ENCODE measurements at places on chromosomes 2 and 18. TPM values are rescaled to one million over a fixed set of nuclear protein-coding genes. Genes with fewer than 3 reads are reported as not detected.
A peak's percentile ranks its signal among the peaks of the same experiment; 100 is the strongest.

GRCh38 chr18:48554610-48555400 lies 16.0 kb downstream of the CTIF start:
- no peak for DNase-seq
- H3K27ac ChIP-seq: no peak overlapping the region
- H3K4me3 ChIP-seq: no peak overlapping the region
- H3K4me1 ChIP-seq: no peaks in the 10 kb centered on the region
- no peaks in the 10 kb centered on the region for H3K36me3 ChIP-seq
- H3K27me3 ChIP-seq: no peaks in the 10 kb centered on the region

GRCh38 chr2:179890666-179891065 lies 29.3 kb upstream of the ZNF385B start:
- no peaks in the 10 kb centered on the region for H3K4me1 ChIP-seq
- H3K4me3 ChIP-seq: no peak overlapping the region
- no peak for DNase-seq
- H3K27me3 ChIP-seq: no peaks in the 10 kb centered on the region

GRCh38 chr2:3620834-3621233 lies 25.9 kb downstream of the COLEC11 start:
- H3K27me3 ChIP-seq: no peaks in the 10 kb centered on the region
- H3K4me1 ChIP-seq: no peaks in the 10 kb centered on the region
- H3K36me3 ChIP-seq: no peaks in the 10 kb centered on the region
- DNase-seq: no peak
- no peak overlapping the region for H3K27ac ChIP-seq

DNA sequence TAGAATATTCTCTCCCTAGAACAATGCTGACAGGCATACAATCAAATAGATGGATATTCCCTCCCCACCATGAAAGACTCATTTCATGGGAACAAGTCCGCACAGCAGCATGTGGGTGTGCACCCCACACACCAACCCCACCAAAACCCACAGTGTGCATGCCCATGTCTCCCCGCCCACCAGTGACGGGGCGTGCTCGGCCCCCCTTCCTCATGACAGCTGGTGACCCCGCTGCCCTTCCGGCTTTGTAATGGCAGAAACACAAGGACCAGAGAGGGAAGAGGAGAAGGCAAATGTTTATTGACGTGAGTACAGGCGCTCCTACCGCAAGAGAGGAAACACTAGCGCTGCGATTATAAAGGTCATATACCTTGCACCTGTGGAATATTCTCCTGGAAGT lies 30.8 kb upstream of the ODC1 start:
- H3K27ac ChIP-seq: no peak overlapping the region
- no peaks in the 10 kb centered on the region for H3K4me1 ChIP-seq
- no peaks in the 10 kb centered on the region for H3K36me3 ChIP-seq
- no peak overlapping the region for H3K4me3 ChIP-seq

DNA sequence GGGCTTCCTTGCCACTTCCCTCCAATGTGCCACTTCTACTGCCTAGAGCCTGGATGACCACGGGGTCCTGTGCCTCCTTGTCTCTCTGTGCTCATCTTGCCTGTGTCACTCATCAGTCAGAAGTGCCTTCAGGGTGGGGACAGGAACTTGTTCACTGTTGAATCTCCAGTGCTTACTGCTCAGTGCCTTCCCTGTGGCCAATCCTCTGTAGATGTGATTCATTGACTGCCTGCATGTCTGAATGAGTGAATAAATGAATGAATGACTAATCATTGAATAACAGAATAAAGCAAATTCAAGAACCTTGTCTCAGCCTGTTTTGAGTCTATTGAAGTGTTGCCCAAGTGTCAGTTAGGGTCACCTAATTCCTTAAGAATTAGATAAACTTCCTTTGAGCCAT lies 42.3 kb upstream of the FAM136A start:
- no peaks in the 10 kb centered on the region for H3K4me1 ChIP-seq
- DNase-seq: no peak
- no peak overlapping the region for H3K27ac ChIP-seq

DNA sequence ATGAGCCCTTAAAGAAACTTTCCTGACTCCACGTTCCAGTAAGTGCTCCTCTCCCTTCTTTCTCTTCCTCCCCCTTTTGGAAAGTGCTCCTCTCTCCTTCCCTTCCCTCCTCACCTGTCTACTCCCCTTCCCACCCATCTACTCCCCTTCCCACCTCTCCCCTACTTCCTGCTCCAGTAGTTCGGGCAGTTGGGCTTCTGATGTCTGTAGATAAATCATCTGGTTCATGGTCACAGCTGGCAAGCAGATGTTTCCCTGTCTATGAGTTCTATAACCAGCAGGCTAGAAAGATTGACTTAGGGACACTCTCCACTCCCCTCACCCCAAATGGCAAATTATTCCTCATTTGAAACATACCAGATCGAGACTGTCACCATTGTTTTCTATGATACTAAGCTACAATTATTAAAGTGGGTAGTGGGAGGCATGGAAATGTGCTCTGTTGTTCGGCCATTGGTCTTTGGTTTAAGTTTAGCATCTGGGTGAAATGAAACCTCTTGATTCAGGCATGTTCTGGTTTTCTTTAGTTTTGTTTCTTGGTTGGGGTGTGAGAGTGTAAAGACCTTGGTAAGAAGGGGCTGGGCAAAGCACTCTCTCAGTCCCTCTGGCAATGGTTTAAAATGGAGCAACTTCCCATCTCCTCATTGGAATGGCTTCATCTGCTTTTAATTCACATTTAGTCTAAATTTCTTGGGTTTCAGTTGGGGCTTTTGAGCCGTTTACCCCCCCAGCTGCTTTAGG lies 413.2 kb upstream of the SPRED2 start:
- no peak overlapping the region for H3K27ac ChIP-seq
- DNase-seq: no peak
- H3K27me3 ChIP-seq: no peaks in the 10 kb centered on the region
- no peak overlapping the region for H3K4me3 ChIP-seq

DNA sequence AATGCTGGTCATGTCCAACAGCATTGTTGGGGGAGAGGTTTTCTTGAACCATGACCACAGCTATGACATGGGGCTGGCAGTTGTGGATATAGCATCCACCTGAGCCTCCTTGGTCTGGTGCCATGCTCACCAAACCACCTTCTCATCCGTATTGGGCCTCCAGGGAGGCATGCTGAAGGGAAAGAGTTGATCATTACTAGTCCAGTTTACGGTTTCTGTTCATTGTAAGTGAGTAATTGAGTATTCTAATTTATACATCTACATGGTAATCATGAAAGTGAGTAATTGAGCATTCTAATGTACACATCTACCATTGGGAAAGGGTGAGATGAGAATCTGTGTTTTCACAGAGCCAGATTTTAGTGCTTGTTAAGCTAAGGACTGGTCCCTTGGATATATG lies 6.8 kb downstream of the TMEM87B start:
- no peak overlapping the region for H3K4me3 ChIP-seq
- no peaks in the 10 kb centered on the region for H3K27me3 ChIP-seq
- peaks cover 35% of the 10 kb centered on the region for H3K36me3 ChIP-seq

DNA sequence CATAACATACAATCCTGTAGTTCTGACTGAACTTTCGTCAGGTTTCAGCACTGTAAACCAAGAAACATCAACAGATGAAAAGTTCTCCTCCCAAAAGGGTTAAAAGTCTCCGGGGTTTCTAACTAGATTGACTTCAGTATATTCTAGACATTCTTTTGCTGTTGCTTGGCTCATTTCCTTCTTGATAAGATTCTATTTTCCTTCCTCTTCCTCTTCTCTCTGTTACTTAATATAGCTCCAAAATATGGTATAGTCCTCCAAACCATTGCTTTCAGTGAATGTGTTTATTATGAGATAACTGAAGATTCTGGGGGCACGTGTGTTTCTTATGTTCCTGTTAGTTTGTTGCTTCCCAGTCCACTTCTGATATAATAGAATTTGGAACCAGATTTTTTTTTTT lies 46.4 kb upstream of the MAP4K3 start:
- no peak for DNase-seq
- H3K36me3 ChIP-seq: no peaks in the 10 kb centered on the region
- H3K27ac ChIP-seq: no peak overlapping the region
- H3K27me3 ChIP-seq: no peaks in the 10 kb centered on the region
- no peak overlapping the region for H3K4me3 ChIP-seq

Gene TMEM37
- not detected for total RNA-seq

DNA sequence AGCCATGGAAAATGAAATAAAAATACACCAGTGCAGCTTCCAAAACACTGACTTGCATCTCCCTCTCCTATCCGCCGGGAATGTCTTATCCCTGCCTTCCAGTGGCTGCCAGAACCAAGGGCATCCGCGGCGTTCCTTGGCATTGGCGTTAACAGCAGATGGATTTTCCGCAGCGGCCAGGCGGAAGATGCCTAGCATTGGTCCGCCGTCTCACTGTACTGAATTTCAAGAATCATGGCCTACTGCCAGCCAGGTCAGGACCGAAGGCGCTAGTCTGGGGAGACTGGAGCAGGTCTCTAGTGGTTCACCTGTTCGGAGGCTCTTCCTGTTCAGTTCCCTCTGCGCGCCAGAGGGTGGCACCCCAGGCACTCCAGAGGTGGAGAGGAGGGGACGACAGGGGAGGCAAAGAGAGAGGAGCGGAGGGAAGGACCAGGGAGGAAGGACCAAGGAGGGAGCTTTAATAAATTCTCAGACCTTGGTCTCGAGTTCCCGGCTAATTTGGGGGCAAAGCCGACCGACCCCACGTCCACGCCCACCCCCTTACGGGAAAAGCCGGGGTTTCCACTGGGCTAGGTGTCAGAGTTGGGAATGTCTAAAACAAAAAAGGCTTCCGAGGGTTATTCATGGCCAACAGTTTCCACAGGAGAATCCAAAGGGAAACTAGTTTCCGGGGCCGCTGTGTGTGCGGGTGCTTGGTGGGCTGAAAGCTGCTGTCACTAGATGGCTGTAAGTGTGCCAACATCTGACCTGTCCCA lies 3.7 kb upstream of the BCL2L11 start:
- H3K36me3 ChIP-seq: no peaks in the 10 kb centered on the region
- peaks cover 31% of the 10 kb centered on the region for H3K27me3 ChIP-seq
- H3K27ac ChIP-seq: no peak overlapping the region
- DNase-seq: peak; percentile 32

DNA sequence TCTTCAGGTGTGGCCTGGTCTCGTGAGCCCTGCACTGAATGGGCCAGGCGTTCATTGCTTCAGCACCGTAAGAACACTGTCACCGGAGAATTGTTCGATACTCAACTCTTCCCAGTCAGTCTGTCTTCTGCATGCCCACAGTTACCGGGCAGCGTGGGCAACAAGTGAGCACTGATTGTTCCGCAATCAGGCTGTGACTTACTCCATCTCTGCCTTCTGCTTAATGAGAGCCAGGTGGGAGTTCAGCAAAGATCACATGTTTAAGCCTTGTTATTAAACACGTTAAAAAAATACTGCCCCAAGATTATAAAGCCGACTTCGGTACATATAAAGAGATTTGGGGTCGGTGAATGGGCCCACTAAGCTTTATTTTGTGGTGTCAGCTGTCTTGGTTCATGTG lies 3.7 kb downstream of the STEAP3 start:
- no peak for DNase-seq
- H3K4me1 ChIP-seq: no peaks in the 10 kb centered on the region
- H3K4me3 ChIP-seq: no peak overlapping the region

GRCh38 chr18:24397694-24398368 lies at the start of gene OSBPL1A:
Gene OSBPL1A (minus strand): TSS chr18:24397824. CDS start chr18:24377533, 20,291 bp downstream.
- H3K27me3 ChIP-seq: no peaks in the 10 kb centered on the region
- H3K4me3 ChIP-seq: peak within 1 kb of the TSS; percentile 61
- DNase-seq: peak; percentile 75
- H3K27ac ChIP-seq: no peak within 1 kb of the TSS
- H3K36me3 ChIP-seq: no peaks in the 10 kb centered on the region

GRCh38 chr2:8597559-8598225 lies 84.2 kb upstream of the ID2 start:
- H3K27ac ChIP-seq: no peak overlapping the region
- no peaks in the 10 kb centered on the region for H3K27me3 ChIP-seq
- no peaks in the 10 kb centered on the region for H3K4me1 ChIP-seq
- DNase-seq: no peak
- H3K36me3 ChIP-seq: no peaks in the 10 kb centered on the region
- no peak overlapping the region for H3K4me3 ChIP-seq

Gene TFPI
- total RNA-seq: not detected

DNA sequence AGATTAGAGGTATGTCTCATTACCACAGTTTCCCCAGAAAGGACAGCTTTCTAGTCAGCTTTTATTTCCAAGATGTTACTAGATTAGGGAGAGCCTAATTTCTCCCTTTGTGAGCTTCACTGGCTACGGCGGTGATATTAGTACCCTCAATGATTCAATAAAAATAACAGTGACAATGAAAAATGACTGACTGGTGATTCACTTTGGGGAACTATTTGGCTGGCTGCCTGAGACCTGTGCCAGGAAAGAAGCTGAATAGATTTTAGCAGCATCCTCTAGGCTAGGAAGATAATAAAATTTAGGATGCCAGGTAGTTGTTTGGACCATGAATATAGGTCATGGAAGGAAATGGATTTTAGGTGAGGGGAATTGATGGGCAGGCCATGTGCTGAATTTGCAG lies 178.7 kb downstream of the FMNL2 start:
- no peak overlapping the region for H3K4me3 ChIP-seq
- no peak overlapping the region for H3K27ac ChIP-seq
- no peaks in the 10 kb centered on the region for H3K4me1 ChIP-seq
- no peaks in the 10 kb centered on the region for H3K36me3 ChIP-seq

Gene G6PC2
- not detected for total RNA-seq

Gene RGPD4
- total RNA-seq: 0.72 TPM

DNA sequence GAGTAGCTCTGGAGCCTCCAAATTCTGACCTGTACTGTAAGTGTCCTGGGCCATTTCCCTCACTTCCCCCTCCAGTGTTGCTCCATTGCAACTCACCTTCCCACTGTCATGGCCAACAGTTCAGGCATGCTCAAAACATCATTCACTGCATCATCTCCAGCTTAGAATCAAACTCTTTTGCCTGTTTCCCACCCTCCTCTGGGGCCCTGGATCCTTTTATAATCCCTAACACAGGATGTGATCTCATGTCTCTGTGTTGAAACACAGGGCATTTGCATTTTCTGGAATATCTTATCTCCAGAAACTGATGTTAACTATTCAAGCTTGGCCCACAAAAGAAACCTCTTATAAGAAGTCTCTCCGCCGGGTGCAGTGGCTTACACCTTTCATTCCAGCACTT lies 3.0 kb downstream of the DPP4 start:
- no peak overlapping the region for H3K27ac ChIP-seq
- DNase-seq: no peak
- H3K27me3 ChIP-seq: no peaks in the 10 kb centered on the region
- no peak overlapping the region for H3K4me3 ChIP-seq
- no peaks in the 10 kb centered on the region for H3K36me3 ChIP-seq

GRCh38 chr2:197322724-197323720 lies 12.4 kb upstream of the ANKRD44 start:
- no peaks in the 10 kb centered on the region for H3K27me3 ChIP-seq
- no peaks in the 10 kb centered on the region for H3K36me3 ChIP-seq
- H3K4me3 ChIP-seq: peak overlapping the region; percentile 21

Gene SLC4A3
- not detected for total RNA-seq

Data from CD8-positive, alpha-beta memory T cell (primary cell).